ENCODE measurements at places on chromosomes 7 and 10.

- no peak for DNase-seq
Observed at GRCh38 chr7:131004371-131004770, 270.4 kb upstream of the KLF14 start.

DNA sequence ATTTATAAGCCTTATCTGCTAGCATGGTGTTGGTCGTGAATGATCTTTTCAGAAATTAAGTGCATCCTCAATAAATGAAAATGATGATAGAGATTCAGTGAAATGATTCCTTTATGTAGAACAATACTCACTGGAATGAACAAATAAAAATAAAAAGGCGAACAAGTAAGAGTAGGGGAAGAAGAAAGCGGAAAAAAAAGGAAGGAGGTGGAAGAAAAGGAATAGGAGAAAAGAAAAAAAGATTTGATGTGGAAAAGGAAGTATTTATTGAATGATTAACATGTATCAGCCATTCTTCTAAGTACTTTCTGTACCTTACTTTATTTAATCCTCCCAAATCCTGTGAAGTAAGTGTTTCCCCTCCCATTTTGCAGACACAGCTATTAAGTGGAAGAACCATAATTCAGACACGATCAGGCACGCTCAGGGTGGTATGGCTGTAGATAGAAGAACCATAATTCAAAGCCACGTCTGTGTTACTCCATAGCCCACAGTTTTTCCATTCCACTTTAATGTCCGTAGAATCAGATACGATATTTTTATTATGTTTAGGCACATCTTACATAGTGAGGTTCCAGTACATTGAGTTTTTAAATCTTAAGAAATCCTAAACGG is 156.2 kb upstream of the LAMB4 start:
- no peak for DNase-seq

- DNase-seq, result peak; percentile 99
Observed at GRCh38 chr7:100444311-100445278, 8.3 kb upstream of the PPP1R35 start.

- DNase-seq, result no peak
Observed at GRCh38 chr7:24591152-24591551, 17.9 kb downstream of the PALS2 start.

DNA sequence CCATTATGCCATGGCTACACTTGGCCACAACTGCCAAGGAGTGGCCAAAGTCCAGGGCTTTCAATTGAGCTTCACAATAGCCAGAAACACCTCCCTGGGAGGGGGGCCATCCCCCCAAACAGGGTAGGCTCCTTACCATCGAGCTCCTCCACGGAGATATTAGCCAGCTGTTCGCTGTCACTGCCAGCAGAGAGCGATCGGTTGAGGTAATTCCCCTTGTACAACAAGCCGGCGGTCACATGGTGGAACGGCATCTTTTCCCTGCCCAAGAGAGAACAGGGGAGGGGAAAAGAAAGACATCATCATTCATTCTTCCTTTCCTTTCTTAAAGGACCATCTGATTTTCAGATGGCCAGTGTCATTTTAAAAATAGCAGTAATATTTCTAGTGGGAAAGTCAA is 133.6 kb downstream of the CALN1 start:
- DNase-seq, result no peak

- DNase-seq, result peak; percentile 80
Observed at GRCh38 chr10:30182191-30183054, 123.0 kb upstream of the JCAD start.

DNA sequence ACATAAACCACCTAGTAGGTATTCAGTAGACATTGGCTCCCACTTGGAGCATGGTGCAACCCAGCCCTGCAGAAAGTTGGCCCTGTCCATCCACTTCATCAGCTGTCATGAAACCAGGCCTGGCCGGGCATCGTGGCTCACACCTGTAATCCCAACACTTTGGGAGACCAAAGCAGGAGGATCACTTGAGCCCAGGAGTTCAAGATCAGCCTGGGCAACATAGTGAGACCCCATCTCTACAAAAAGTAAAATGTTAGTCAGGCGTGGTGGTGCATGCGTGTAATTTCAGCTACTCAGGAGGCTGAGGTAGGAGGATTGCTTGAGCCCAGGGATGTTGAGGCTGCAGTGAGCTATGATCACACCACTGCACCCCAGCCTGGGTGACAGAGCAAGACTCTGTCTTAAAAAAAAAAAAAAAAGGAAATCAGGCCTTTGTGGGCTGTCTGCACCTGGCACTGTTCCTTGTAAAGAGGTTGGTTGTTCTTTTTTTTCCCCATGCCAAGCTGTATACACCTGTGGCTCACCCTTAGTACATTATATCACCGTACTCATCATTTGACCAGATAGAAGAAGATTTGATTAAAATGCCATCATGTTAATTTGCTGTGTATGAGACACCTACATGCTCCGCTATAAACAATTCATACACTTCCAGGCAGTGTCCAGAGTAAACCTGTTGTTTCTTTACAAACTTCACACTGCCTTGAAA is 45.4 kb upstream of the GRID1 start:
- no peak for DNase-seq

- no peak for DNase-seq
Observed at GRCh38 chr7:50783801-50784507, 1.3 kb upstream of the GRB10 start.

DNA sequence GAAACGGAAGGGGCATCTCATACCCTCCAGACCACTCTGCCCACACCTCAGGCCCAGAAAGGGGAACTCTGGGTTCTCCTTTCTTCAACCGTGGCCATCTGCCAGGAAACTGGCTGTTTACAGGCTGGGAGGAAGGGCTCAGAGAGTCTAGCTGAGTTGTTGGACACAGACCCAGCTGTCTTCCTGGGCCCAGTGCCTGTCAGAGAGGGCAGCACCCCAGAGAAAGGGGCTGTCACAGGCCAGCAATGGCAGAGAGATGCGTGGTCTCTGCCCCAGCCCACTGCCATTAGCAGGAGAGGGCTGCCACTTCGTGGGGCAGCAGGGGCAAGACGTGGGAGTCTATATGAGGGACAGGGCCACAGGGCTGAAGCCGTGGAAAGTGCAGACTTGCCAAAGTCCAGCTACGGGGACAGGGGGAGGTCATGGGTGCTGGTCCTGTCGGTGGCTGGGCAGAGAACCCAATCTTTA is 11.0 kb downstream of the GRID1 start:
- DNase-seq, result no peak

DNA sequence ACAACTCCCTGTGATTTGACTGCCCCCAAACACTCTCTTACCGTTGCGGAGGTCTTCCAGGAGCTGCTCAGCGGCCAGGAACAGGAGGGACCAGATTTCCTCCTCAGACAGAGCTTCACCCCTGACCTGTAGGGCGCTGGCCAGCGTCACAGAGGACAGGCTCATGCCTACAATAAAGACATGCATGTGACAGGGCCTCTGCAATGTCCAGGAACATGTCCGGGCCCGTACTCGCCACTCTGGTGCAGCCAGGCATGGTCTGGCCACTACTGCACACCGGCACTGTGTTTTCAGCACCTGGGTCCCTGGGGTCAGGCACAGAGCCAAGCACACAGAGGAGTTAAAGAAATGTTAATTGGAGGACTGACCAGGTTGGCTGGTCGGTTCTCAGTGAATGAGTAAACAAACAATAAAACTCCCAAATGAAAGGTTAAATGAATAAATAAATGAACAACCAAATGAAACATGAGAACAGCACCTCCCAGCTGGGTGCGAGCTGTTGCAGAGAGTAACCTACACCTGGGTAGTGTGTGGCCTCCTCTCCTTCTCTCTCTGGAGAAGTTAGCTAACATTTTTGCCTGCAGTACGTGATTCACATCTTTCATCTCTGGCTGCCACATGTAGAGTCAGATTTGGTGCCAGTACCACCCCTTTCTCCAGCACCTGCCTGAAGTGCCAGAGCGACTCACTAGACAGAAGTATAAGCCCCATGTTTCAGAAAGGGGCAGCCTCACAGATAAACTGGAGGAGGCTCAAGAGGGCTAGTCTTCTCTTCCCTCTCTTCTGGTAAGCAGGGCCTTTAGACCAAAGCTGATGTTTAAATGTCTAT is 22.8 kb downstream of the FRMPD2 start:
- no peak for DNase-seq
